Activated naive CD8-positive, alpha-beta T cell treated with anti-CD3 and anti-CD28 coated beads, Interleukin-2, amount 10 ng/mL, durations not matched to agents 7 days and 5 days (primary cell): ENCODE measurements at places on chromosomes 7 and 10. TPM values are rescaled to one million over a fixed set of nuclear protein-coding genes. Genes with fewer than 3 reads are reported as not detected.
A peak's percentile ranks its signal among the peaks of the same experiment; 100 is the strongest.

- no peak overlapping the region for H3K4me3 ChIP-seq
- H3K36me3 ChIP-seq = no peaks in the 10 kb centered on the region
- no peaks in the 10 kb centered on the region for H3K27me3 ChIP-seq
- no peak overlapping the region for H3K27ac ChIP-seq
- H3K4me1 ChIP-seq = no peaks in the 10 kb centered on the region
These were observed 140.6 kb downstream of the FAM53B start for GRCh38 chr10:124603376-124604213.

PIK3AP1 gene
- 5.3 TPM for total RNA-seq

EGFR gene
- not detected for total RNA-seq

GRCh38 chr7:16066805-16067459 is 354.4 kb downstream of the CRPPA start:
- DNase-seq = no peak
- H3K27me3 ChIP-seq = peaks cover 4% of the 10 kb centered on the region
- H3K4me3 ChIP-seq = no peak overlapping the region
- no peak overlapping the region for H3K27ac ChIP-seq

HOXA7 gene
- total RNA-seq = not detected

CPA1 gene
- total RNA-seq = not detected

TAC1 gene
- total RNA-seq = not detected

PIK3CG gene
- total RNA-seq = 55.9 TPM

DNA sequence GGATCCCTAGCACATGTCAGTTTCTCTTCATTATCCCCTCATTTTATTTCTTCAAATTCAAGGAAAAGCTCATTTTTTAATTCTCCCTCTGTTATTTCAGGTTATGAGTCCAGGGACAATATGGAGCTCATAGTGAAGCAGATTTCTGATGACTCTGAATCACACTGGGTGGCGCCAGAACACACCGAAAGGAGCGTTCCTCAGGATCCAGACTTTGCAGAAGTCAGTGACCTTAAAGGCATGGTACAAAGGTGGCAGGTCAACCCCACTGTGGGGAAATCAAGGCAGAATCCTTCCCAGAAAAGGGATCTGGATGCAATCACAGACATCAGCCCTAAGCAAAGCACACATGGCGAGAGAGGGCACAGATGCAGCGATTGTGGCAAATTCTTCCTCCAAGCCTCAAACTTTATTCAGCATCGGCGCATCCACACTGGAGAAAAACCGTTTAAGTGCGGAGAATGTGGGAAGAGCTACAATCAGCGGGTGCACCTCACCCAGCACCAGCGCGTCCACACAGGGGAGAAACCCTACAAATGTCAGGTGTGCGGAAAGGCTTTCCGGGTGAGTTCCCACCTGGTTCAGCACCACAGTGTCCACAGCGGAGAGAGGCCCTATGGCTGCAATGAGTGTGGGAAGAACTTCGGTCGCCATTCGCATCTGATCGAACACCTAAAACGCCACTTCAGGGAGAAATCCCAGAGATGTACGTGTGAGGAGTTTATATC is 21.4 kb downstream of the ZKSCAN5 start:
- no peak for DNase-seq
- H3K4me1 ChIP-seq = no peaks in the 10 kb centered on the region
- peaks cover 62% of the 10 kb centered on the region for H3K36me3 ChIP-seq
- H3K27me3 ChIP-seq = no peaks in the 10 kb centered on the region
- H3K4me3 ChIP-seq = no peak overlapping the region

- H3K4me1 ChIP-seq = peaks cover 21% of the 10 kb centered on the region
- no peak for DNase-seq
- H3K36me3 ChIP-seq = peaks cover 28% of the 10 kb centered on the region
- H3K27ac ChIP-seq = peak overlapping the region; percentile 2
- H3K27me3 ChIP-seq = no peaks in the 10 kb centered on the region
These were observed 103.7 kb downstream of the ZNF92 start for GRCh38 chr7:65477326-65477725.

DNA sequence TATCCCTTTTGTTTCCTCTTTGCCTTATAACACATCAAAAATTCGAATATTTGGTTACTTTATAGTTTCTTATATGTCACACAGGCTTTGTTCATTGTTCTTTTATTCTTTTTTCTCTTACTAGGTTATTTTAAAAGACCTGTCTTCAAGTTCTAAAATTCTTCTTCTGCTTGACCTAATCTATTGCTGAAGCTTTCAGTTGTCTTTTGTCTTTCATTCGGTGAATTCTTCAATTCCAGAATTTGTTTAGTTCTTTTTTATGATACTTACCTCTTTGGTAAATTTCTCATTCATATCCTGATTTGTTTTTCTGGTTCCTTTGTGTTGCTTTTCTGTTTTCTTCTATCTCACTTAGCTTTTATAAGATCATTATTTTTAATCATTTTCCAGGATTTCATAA is 188.4 kb downstream of the ZEB1 start:
- H3K27me3 ChIP-seq = no peaks in the 10 kb centered on the region
- H3K4me3 ChIP-seq = no peak overlapping the region
- H3K4me1 ChIP-seq = peaks cover 3% of the 10 kb centered on the region

- no peak overlapping the region for H3K27ac ChIP-seq
- H3K36me3 ChIP-seq = no peaks in the 10 kb centered on the region
- no peak for DNase-seq
- H3K4me3 ChIP-seq = no peak overlapping the region
- H3K27me3 ChIP-seq = no peaks in the 10 kb centered on the region
These were observed 68.7 kb upstream of the PPP1R9A start for GRCh38 chr7:94838717-94839116.

- no peak overlapping the region for H3K4me3 ChIP-seq
- no peaks in the 10 kb centered on the region for H3K4me1 ChIP-seq
- H3K36me3 ChIP-seq = no peaks in the 10 kb centered on the region
- no peak overlapping the region for H3K27ac ChIP-seq
- no peak for DNase-seq
- peaks cover 1% of the 10 kb centered on the region for H3K27me3 ChIP-seq
These were observed 319.7 kb upstream of the SP4 start for GRCh38 chr7:21108182-21108581.

GRCh38 chr10:1160561-1161314 is 104.6 kb downstream of the WDR37 start:
- H3K27me3 ChIP-seq = peaks cover 8% of the 10 kb centered on the region
- no peaks in the 10 kb centered on the region for H3K4me1 ChIP-seq
- no peak overlapping the region for H3K27ac ChIP-seq
- H3K36me3 ChIP-seq = no peaks in the 10 kb centered on the region
- no peak overlapping the region for H3K4me3 ChIP-seq

DNA sequence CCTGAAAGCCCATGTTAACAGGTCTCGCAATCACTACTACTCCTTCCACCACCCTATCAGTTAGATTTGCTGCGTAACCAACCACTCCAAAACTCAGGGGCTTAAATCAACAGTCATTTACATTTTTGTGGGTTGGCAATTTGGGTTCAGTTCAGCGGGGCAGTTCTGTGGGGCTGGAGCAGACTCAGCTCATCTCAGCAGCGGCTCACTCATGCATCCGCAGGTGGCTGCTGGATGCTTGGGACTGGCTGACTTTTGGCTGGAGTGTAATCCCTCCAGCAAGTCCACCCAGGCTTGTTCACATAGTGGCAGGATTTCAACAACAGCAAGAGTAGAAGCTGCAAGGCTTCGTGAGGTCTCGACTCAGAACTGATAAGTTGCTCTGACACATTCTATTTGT is 79.2 kb downstream of the NEUROD6 start:
- H3K27ac ChIP-seq = no peak overlapping the region
- H3K36me3 ChIP-seq = no peaks in the 10 kb centered on the region
- no peaks in the 10 kb centered on the region for H3K4me1 ChIP-seq
- no peak for DNase-seq
- H3K27me3 ChIP-seq = no peaks in the 10 kb centered on the region

DNA sequence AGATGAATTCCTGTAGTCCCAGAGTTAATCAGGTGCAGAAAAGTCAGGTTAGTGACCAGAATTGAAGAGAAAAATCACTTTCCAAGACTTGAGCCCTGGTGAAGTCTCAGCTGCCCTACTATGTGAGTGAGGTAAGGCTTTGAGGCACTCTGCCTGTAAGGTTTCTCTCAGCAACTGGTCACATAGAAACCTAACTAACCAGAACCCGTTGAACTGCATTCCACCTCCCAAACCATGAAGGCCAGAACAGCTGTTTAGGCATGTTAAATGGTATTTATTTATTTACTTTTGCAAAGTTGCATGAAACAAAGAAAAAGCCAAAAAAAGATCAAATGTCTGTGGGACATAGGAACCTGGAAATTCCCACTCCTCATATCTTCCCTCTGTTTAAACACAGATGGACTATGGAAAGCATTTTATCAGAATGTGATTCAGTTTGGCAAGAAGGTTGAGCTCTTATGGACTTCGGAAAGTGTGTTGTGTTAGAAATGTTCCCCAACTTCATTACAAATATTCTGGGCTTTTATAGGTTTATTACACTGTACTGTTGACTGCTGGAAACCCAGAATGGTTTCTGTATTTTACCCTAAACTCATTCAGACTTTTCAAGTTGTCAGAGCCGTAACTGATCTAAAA is 12.8 kb upstream of the GPR85 start:
- no peak overlapping the region for H3K4me3 ChIP-seq
- no peaks in the 10 kb centered on the region for H3K4me1 ChIP-seq
- H3K27me3 ChIP-seq = peaks cover 21% of the 10 kb centered on the region
- H3K27ac ChIP-seq = no peak overlapping the region

FOXP2 gene
- total RNA-seq = not detected

GRCh38 chr10:123153486-123154091 is 613 bp upstream of the BUB3 start:
- peaks cover 28% of the 10 kb centered on the region for H3K36me3 ChIP-seq
- peak overlapping the region; percentile 99 for H3K27ac ChIP-seq
- H3K4me3 ChIP-seq = peak overlapping the region; percentile 100
- H3K27me3 ChIP-seq = peaks cover 19% of the 10 kb centered on the region
- DNase-seq = no peak

DNA sequence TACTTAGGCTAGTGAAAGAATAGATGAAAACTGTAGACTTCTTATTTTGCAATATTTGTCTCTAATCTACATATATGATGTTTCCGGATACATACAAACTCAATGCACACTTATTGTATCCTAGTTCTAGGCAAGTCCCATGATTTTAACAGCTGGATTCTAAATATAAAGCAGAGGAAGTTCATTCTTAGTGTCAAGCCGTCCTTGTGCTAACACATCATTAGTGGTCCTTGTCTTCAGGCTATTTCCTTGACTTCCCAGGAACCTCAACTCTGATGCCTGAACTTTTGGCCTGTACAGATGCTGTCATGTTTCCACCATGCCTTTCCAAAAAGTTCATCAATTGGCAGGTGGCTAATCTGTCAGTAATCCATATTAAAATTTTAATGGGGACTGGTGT is 301.9 kb upstream of the DGKB start:
- H3K4me1 ChIP-seq = no peaks in the 10 kb centered on the region
- no peaks in the 10 kb centered on the region for H3K27me3 ChIP-seq
- no peak overlapping the region for H3K27ac ChIP-seq
- no peak overlapping the region for H3K4me3 ChIP-seq
- no peak for DNase-seq

DNA sequence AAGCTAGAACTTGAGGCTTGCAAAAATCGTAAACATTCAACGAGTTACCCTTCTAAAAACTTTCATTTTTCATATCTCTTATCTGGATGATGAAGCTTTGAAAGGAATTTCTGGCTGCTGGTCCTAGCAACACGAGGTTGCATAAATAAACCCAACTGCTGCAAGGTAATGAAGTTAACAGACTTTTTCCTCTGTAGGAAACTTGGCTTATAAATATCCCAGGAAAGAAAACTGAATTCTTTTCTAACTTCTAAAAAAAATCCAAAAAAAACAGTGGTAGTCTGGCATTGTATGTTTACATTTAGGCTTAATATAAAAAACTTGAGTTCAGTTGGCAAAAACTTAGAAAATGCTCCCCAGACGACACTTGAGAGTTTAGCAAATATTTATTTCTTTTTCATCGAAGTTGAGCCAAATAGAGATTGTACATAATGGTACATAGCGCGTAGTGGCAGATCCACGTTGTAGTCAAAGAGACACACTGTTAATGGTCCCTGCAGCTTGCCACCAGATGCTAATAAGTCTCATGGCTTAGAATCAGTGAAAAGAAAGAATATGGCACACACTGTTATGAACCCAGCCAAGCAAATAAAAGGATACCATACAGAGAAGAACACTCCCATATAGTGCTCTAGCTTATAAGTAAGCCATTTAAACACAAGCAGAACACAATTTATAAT is 200.3 kb upstream of the PCLO start:
- no peak overlapping the region for H3K4me3 ChIP-seq
- H3K27ac ChIP-seq = no peak overlapping the region
- H3K4me1 ChIP-seq = no peaks in the 10 kb centered on the region
- DNase-seq = no peak

DNA sequence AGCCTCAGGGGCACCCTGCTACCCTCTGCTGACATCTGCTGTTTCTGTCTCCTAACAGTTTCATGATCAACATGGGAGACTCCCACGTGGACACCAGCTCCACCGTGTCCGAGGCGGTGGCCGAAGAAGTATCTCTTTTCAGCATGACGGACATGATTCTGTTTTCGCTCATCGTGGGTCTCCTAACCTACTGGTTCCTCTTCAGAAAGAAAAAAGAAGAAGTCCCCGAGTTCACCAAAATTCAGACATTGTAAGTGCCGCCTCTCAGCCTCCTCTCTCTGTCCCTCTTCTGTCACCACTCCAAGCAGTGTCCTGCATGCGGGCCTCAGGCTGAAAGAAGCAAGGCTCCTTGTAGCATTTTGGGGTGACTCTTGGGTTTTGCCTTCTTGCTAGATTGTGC is 39.0 kb downstream of the POR start:
- H3K4me1 ChIP-seq = no peaks in the 10 kb centered on the region
- H3K27ac ChIP-seq = no peak overlapping the region
- no peak for DNase-seq
- peaks cover 1% of the 10 kb centered on the region for H3K36me3 ChIP-seq
- H3K27me3 ChIP-seq = no peaks in the 10 kb centered on the region

DNA sequence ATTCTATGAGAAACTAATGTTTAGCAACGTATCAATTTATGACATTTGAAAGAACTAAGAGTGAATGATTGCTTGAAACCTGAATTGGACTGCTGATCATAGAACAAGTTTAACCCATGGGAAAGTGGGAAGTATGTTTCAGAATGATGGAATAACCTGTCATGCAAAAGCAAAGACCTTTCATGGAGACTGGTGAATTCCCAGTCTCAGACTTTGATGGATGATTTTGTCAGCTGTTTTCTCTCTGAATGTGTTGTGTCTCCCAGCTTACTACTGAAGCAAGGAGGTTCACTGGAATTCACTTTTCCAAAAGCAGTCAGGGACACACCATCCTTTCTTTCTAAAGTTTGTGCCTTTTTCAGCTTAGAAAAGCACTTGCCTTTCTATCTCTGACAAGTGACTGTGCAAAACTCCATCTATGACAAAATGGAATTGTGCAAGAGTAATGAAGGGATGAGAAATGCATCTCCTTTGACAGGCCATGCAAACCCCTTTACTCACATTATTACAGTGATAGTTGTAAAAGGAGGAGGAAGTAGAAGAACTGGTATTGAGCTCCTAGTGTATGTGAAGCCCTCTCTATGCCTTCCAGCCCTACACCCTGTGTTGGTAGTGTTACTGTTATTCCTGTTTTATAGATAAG is 176.1 kb downstream of the PRKG1 start:
- H3K4me1 ChIP-seq = no peaks in the 10 kb centered on the region
- DNase-seq = no peak
- H3K36me3 ChIP-seq = no peaks in the 10 kb centered on the region
- H3K27ac ChIP-seq = no peak overlapping the region
- no peaks in the 10 kb centered on the region for H3K27me3 ChIP-seq
